ENCODE measurements at places on chromosomes 5 and 9.

DNA sequence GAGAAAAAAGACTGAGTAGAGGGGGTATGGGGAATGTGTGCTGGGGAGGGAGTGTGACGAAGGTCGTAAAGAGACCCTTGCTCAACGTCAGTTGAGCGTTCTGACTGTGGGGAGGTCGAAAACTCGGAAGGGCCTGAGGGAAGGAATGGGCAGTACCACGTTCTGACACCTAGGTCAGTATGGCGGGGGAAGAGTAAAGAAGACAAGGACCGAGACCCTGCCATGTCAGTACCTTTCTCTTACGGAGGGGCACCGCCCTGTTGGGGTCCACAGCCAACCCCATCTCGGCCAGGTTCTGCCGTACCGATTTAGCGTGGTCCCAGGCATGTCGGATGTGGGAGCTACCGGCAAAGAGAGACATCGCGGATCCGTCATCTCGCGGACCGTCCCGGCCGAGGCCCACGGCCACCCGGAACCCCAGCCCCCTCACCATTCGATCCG lies 375 bp downstream of the NOP16 start:
- H3K27ac ChIP-seq: peak overlapping the region; percentile 99
- peak overlapping the region; percentile 87 for H3K4me3 ChIP-seq
- no peak for DNase-seq
- H3K27me3 ChIP-seq: no peaks in the 10 kb centered on the region

GRCh38 chr9:115461280-115461679 lies 343.3 kb upstream of the TNC start:
- H3K36me3 ChIP-seq: no peaks in the 10 kb centered on the region
- H3K27ac ChIP-seq: peak overlapping the region; percentile 25
- DNase-seq: no peak
- no peaks in the 10 kb centered on the region for H3K4me1 ChIP-seq
- H3K4me3 ChIP-seq: no peak overlapping the region

GRCh38 chr5:34491251-34491620 lies 164.9 kb upstream of the RAI14 start:
- DNase-seq: no peak
- H3K36me3 ChIP-seq: no peaks in the 10 kb centered on the region
- H3K4me1 ChIP-seq: peaks cover 9% of the 10 kb centered on the region
- no peak overlapping the region for H3K4me3 ChIP-seq
- H3K27ac ChIP-seq: no peak overlapping the region

GRCh38 chr5:15993919-15994318 lies 185.7 kb downstream of the MARCHF11 start:
- H3K27me3 ChIP-seq: no peaks in the 10 kb centered on the region
- H3K4me1 ChIP-seq: no peaks in the 10 kb centered on the region
- no peak overlapping the region for H3K4me3 ChIP-seq
- no peak overlapping the region for H3K27ac ChIP-seq
- no peaks in the 10 kb centered on the region for H3K36me3 ChIP-seq
- no peak for DNase-seq
